ENCODE measurements at places on chromosomes 2 and 18. TPM values are rescaled to one million over a fixed set of nuclear protein-coding genes. Genes with fewer than 3 reads are reported as not detected.

Gene LAMA1
- not detected for total RNA-seq

DNA sequence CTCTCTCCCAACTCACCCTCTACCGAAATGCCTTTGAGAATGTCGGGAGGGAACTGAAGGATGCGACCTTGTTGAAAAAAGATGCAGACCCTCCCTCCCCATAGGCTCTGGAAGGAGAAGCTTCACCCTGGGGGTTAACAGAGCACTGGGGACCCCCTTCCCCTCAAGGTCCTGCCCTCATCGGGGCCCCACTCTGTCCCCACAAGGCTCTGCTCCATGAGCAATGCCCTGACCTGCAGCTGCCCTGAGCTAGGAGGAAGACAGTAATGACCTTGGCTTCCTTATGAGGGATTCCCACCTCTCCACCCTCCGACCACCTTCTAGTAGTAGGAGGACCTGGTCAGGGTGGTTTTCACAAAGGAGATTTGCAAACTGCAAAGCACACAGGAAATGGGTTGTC lies 44.4 kb upstream of the HPCAL1 start:
- DNase-seq: no peak

DNA sequence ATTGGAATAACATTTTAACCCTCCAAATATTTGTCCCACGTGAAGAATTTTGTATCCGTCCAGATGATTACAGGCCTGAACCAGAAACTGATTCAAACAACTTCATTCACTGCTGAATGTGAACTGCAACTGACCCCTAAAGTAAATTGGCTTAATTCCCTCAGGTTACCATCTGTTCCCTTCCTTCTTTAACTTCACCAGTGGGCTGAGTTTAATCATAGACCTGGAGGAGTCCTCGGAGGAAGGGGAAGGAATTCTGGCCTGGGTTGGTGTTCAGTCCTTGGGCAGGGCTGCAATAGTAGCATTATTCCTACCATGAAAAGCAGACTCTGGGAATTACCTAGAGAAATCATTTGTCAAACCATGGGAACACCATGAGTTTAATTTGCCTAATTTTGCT lies 207.4 kb downstream of the TMEM247 start:
- DNase-seq: no peak

DNA sequence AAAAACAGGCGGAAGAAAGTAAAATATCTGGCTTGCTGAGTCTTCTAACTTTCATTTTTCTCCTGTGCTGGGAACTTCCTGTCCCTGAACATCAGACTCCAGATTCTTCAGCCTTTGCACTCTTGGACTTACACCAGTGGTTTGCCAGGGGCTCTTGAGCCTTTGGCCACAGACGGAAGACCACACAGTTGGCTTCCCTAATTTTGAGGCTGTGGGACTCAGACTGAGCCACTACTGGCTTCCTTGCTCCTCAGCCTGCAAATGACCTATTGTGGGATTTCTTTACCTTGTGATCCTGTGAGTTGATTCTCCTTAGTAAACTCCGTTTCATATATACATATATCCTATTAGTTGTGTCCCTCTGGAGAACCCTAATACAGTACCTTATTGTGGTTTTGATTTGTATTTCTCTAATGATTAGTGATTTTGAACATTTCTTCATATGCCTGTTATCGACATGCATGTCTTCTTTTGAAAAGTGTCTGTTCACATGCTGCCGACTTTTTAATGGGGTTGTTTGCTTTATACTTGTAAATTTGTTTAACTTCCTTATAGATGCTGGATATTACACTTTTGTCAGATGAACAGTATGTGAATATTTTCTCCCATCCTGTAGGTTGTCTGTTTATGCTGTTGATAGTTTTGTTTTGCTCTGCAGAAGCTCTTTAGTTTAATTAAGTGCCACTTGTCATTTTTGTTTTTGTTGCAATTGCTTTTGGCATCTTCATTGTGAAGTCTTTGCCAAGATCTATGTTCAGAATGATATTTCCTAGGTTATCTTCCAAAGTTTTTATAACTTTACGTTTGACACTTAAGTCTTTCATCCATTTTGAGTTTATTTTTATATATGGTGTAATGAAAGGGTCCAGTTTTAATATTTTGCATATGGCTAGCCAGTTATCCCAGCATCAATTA lies 348.8 kb upstream of the SETBP1 start:
- no peak for DNase-seq

GRCh38 chr18:58216071-58216481 lies 172.1 kb downstream of the NEDD4L start:
- no peak for DNase-seq

DNA sequence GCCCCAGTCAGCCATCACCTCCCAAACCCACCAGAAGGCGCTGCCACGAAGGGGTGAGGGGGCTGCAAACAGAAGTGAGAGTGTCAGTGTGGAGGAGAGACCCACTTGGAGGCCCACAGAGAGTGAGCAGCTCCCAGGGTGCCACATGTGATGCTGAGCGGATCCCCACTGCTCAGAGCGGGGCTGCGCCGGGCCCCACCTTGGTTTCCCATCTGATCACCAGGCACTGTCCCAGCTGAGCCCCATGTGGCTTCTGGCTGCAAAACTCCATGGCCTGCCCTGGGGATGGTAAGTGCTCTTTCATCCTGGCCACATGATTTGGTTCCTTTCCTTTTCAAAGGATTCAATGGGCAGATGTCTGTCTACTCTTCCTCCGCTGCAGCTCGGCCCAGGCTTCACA lies 23.8 kb downstream of the SNORC start:
- DNase-seq: no peak
